ENCODE measurements at places on chromosomes 2 and 18.

- DNase-seq, result peak; percentile 49
These were observed 763.4 kb upstream of the NRXN1 start for GRCh38 chr2:51795248-51795888.

GRCh38 chr18:73986711-73987110 lies 160.9 kb downstream of the FBXO15 start:
- DNase-seq, result no peak

- peak; percentile 27 for DNase-seq
These were observed 562.3 kb downstream of the SOX11 start for GRCh38 chr2:6254441-6254840.

DNA sequence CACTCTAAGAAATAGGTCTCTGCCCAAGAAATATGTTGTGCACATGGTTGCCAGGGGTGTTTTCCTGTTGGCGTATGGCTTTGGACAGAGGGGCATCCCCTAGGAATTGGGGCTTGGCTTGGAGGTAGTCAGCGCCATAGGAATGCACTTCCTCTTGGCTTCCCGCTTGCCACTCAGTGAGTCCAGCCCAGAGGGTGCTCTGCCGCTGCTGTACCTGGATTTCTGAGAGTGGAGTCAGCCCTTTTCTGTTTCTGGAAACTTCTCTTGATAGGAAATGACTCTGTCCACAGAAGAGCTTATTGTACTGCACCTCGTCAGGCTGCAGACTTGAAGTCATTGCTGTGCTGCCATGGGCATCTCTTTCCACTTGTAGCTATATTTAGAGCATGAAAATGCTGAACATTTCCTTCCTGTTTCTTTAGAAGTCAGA lies 116.7 kb upstream of the MGAT5 start:
- no peak for DNase-seq

Measured in NCI-H82 (cell line).